ENCODE measurements at places on chromosomes 7 and 10.

DNA sequence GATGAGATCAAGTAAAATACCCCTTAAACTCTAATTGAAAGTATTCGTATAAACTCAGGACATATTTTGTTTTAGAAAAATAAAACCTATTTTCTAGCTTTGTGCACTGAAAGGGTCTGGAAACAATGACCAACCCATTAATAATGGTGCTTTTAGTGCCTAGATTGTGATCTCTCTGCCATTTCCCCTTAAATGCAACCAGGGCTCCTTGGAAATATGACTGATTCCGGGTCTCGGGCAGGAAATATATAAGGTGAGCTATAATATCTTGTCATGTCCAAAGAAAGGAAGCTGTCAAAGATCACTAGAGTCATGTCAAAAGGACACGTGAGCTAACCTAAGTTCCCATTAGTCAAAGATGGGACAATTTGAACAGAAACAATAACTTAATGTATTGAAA lies 12.4 kb upstream of the ADAM12 start:
- DNase-seq, result no peak

GRCh38 chr10:1048349-1048731 lies 579 bp downstream of the IDI1 start:
- no peak for DNase-seq

DNA sequence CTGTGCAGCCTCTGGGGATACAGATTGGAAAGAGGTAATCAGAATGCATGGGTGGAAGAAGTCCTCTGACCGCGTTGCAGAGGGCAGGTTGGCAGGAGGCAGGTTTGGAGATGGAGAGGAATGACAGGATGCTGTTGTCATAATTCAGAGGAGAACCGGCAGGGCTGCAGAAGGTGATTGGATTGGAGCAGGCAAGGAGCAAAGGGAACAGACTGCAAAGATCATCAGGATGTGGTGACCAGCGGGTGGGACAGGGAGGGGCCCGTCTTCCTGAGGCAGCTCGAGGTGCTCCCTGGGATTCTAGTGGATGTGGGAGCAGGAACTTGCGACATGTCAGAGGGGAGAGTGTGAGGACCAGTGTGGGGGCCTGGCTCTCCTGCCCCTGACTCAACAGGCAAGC lies 78.5 kb upstream of the PPIF start:
- DNase-seq, result no peak

DNA sequence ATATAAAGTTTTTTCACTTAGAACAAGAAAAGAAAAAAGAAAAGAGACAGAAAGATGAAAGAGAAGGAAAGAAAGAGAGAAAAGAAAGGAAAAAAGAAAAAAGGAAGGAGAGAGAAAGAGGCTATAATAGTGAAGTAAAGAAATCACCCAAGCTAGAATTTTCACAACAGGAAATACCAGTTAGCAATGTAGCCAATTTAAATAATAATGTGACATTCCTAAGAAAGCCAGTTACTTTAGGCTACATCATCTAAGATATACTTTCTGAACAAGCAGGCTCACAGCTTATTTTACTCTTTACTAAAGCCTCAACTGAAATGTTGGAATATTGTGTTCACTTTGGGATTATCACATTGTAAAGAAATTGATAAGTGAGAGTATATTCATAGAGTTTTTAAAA lies 53.6 kb downstream of the GPR37 start:
- no peak for DNase-seq

- DNase-seq, result no peak
Measured at GRCh38 chr10:67785098-67785497, 52.9 kb downstream of the DNAJC12 start.

DNA sequence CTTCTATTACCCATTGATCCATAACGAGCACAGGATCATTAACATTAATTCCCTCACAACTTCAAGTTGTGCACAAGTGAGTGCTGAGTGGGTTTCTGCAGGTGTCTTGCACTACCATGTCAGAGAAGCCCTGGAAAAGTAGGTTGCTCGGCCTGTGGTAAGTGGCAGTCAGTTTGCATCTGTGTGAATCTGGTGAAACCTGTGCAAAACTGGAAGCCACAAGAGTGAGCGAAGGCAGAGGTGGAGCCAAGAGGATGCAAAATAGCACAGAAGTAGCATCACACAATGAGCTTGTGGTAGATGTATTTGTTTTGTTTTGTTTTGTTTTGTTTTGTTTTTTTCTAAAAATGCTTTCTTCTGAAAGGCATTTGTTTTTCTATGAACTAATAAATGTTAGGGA lies 181.5 kb downstream of the THSD7A start:
- DNase-seq, result no peak

DNA sequence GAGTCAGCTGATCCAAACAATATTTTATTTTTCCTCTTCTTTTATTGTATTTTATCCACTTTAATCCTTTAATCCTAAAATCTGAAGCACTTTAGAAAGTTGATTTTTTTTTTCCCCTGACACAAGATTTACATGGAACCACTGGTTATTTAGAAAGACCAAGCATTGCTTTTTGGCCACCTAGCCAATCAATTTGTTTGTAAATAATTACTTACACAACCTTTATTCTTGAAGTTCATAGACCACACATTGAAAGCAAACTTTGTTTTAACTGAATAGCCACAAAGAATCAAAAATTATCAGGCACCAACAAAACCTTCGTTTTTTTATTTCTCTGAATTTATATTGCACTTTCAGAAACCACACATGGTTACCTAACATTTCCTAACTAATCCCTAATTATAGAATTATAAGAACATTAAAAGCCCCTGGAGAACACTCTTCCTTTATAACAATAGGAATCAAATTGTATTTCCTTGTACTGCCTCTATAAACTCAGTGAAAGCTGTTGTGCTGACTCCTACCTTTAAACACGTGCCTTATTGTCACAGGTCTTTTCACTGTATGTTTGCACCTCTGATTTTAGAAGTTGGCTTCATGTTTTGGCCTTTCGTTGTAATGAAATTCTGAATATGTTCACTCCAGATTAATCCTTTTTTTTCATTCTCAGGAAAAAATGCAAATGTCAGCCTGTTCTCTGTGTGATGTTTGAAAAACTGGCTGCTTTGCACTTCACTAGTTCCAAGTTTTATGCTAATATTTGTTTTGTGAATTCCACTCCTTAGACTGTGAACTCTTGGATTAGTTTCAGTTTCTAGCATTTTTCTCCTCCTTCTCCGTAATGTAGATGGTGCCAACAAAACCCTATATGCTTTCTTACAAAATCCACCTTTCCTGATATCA lies 1511.9 kb downstream of the REEP3 start:
- DNase-seq, result no peak

DNA sequence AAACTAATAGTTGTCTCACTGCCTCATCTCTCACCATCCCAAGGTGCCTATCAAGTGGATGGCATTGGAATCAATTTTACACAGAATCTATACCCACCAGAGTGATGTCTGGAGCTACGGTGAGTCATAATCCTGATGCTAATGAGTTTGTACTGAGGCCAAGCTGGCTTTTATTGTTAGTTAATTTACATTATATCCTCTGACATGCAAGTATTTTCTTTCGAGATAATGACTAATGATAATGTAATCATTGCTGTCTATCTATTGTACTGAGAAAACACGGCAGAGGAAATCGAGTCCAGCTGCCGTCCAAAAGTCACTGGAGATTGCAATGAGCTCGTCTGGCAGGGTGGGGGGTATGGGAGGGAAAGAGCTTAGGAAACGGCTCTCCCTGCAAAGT lies 172.4 kb upstream of the LANCL2 start:
- no peak for DNase-seq

DNA sequence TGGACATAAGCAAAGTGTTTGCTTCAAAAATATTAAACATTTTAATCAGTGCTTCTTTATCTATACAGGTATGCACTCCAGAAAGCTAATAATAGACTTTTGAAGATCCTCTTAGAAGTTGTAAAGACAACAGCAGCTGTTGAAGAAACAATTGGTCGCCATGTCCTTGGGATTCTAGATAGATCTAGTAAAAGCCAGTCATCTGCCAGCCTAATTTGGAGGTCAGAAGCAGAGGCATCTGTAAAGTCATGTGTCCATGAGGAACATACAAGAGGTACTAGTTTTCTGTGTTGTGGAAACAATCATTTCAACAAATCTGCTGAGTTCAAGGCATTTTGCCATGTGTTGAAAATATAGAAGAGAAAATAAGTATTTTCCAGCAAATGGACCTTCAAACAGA lies 89.3 kb downstream of the CYP51A1 start:
- DNase-seq, result no peak

DNA sequence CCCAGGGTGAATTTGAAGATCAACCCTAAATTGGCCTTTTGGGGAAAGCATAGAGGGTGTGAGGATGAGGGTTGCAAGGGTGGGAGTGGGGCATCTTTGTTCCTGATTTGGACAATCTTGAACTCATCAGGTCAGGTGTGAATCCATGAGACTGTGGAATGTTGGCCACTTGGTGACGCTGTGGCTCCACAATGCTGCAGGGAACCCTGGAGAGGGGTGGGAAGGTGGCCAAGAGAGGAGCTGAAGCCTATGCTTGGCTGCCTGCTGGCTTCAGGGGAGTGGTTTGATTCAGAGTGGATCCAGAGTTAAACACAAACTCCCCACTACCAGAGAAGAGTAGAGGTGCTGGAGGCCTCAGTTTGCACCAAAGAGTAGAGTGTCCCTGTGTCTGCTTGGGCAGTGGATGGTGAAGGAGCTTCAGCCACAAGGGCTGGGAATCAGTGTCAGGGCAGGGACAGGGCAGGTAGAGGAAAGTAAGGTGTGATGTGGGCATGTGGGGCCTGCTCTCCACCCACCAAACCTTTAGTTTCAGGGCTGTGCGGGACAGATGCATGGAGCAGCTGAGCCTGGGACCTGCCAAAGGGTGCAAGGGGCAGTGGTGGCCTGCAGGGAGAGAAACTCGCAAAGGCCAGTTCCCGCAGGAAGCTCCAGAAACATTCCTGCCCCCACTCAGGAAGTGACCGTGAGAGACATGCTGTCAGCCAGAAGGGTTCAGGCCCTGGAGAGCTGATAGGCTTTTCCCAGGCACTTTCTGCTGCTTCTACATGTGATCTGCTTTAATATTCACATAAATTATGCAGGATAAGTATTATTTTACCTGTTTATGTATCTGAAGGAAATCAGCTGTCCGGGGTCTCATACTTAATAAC lies 81.0 kb upstream of the PRSS58 start:
- DNase-seq, result no peak

GRCh38 chr7:45155357-45155900 lies 2.2 kb upstream of the RAMP3 start:
- DNase-seq, result no peak

- DNase-seq, result no peak
Measured at GRCh38 chr7:133642907-133643306, 390.0 kb downstream of the EXOC4 start.

DNA sequence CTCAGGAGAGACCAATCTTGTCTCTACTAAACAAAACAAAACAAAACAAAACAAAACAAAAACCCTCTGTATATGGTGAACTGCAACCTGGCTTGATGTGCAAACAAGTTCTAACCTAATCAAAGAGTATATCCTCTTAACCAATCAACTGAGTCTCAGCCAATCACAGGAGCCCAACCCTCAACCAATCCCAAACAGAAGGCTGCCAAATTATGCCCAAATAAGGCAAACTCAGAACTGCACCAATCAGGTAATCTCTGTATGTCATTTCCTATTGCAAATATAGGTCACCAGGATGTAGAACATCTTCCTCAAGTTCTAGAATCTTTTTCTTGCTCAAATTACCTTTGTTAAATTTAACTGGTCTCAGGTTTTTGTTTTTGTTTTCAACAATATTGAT lies 5.2 kb downstream of the FAM133B start:
- no peak for DNase-seq

DNA sequence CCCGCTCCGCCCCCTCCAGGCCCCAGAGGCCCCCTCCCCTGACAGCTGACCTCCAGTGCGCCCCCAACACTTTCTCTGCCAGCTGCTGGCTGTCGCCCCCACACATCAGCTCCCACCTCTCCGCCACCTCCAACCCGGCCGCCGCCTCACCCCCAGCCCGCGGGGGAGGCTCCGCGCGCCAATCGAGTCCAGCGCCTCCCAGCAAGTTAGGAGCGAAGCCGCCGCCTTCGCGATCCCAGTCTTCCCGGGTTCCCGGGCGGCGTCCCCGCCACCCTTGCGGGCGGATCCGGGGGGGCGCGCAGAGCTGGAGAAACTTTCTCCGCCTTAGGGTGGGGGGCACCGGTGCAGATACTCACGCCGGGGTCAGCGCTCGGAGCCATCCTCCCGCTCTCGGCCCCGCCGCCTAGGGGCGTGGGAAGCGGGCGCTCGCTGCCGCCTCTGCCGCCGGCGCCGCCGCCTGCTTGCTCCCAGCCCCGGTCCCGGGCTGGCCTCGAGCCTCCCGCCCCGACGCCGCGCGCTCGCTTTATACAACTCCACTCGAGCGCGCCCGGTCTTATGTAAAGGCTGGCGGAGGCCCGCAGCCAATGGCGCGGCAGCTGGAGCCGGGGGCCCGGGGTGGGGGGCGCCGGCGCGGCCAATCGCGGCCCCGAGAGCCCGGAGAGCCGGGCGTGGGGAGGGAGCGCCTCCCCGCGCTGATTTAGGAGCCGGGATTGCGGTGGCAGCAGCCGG lies at the start of gene CRTAC1:
Gene CRTAC1 (minus strand): TSS at position 529 of the 729 bp plus-strand sequence. CDS start 149 bp downstream, at position 380.
- peak; percentile 14 for DNase-seq

Data from activated naive CD4-positive, alpha-beta T cell treated with anti-CD3 and anti-CD28 coated beads, Interleukin-2, amount 50 U/mL, for 16 hours (primary cell).